Effector CD8-positive, alpha-beta T cell (primary cell): ENCODE measurements at places on chromosomes 2 and 18.

- DNase-seq, result no peak
Observed at GRCh38 chr2:221068123-221068522, 504.0 kb downstream of the EPHA4 start.

GRCh38 chr18:54737986-54738385 lies 90.3 kb upstream of the RAB27B start:
- no peak for DNase-seq

GRCh38 chr2:190412966-190413365 lies 4.8 kb downstream of the MFSD6 start:
- DNase-seq, result no peak

DNA sequence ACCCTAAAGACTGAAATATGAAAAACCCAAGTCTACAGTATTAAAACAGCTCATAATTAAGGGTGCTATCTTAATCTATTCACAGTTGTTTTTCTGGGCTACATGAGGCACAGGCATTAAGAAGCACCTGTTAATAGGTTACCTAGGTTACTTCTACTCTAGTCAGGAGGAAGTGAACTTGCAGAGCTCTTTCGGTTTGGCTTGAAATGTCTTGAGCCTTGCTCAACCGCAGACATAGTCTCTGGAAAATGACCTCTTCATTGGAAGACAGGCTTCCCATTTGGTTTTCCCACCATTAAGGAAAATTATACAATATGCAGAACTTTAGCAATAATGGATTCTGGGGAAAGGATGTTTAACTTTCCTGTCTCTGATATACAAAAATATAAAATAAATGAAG lies 142.3 kb upstream of the KCNJ3 start:
- no peak for DNase-seq

GRCh38 chr2:168684921-168685599 lies 117.4 kb upstream of the NOSTRIN start:
- DNase-seq, result no peak

DNA sequence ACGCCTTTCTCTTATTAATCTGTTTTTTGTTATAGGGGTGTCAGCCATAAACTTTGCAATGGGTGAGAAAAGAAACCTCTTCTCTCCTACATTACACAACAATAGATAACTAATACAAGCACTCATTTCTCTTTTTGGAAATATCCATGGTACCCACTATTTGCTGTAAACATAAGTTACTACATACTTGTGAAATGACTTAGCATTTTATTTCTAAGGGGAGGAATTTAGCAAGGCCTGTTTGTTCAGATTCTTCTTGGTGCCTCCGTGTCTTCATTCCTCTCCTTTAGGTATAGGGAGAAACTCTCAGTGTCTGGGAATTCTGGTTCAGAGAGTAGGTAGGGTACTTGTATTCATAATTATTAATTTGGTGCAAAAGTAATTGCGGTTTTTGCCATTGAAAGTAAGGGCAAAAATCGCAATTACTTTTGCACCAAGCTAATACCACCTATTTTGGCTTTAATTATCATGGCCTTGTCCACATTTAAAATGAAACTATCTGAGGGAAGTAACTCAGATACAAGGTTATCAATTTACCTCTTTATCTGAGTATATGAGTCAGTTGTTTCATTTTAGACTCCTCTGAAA lies 134.8 kb downstream of the MREG start:
- DNase-seq, result no peak

- DNase-seq, result peak; percentile 82
Observed at GRCh38 chr2:127649684-127650040, 3.7 kb downstream of the GPR17 start.

- DNase-seq, result no peak
Observed at GRCh38 chr2:58930537-58930936, 689.4 kb upstream of the FANCL start.

GRCh38 chr2:195647302-195647701 lies 9.7 kb upstream of the SLC39A10 start:
- DNase-seq, result no peak

DNA sequence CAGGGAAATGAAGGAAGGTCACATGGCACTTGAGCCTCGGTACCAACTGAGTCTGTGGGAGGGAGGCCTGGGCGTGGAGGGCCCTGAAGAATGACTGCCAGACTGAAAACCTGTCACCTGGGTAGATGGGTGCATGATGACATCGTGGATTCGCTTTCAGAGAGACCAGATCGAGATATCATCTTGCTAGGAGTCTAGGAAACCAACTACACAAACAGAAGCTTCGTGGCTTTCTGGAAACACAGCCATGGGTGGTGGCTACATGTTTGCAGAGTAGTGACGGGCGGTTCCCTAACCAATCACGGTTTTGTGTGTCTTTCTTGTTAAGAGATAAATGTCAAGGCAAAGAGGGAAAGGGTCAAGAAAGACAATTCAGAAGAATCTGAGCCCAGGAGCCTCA lies 155.0 kb downstream of the EIPR1 start:
- no peak for DNase-seq

DNA sequence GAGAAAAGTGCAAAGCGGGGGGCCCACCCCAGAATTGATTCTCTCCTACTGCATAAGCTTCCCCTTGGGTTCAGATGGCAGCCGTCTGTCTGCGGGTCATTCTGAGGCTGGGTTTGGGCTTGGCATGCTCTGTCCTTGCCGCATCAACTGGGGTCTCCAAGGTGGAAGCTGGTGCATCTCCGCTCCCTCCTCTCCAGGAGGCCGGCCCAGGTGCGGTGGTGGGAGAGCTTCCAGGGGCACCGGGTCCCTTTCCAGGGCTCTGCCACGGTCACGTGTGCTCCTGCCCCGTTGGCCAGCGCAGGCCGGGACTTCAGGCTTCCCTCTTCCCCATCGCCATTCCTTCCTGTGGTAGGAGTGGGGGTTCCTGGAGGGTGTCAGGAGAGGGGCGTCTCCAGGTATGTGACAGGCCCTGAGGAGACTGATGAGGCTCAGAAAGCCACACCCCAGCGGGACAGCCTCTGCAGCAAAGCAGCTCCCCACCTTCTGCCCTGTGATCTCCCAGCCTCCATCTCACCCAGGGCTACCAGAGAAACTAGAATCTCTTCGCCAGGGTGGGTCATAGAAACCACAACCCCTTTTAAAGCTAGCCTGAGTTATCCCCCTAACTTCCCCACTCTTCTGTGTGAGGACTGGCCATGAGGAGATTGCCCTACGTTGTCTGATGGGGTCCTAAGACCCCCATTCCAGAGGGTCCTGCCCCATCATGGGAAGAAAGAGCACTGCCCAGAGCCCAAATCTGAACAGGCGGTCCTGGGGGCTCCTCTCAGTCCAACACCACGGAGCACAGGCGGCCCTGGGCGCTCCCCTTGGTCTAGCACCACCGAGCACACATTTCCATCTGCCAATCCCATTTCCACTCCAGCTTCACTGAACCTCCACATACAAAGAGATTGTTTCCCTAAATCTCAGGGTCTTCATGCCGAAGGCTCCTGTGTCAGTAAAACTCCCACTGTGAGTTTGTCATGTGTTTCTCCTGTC lies 76.6 kb downstream of the SLC66A2 start:
- DNase-seq, result no peak

DNA sequence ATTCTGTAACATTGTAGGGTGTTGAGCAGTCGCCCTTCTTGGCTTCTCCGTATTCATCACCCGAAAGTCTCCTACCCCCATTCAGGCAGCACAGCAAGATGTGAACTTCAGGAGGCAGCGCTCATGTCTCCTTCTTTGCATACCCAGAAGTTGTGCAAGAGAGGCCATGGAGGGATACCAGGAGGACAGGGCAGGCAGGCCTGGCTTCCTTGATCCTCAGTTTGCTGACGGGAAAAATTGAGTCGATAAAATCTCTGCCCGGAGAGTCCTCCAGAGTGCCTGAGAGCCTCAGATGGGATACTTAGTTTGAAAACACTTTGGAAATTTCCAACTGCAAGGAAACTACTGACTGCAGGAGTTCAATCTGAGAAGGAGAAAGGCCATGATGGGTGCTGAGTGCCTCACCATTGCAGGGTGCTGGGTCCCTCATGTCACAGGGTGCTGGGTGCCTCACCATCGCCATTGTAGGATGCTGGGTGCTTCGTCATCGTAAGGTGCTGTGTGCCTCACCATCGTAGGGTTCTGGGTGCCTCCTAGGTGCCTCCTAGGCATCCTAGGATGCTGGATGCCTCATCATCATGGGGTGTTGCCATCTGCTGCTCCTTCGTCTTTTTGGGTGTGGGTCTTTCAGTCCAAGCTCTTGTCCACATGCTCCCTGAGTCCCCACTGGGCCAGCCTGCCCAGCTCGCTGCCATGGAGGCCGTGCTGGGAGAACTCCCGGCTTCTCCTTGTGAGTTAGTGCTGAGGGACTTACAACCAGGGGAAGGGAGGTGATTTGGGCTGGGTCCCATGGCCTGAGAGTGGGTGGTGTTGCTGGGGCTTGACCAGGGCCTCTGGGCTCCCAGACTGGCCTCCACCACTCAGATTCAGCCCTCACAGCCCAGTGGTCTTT lies 162.4 kb downstream of the DDX1 start:
- DNase-seq, result no peak

DNA sequence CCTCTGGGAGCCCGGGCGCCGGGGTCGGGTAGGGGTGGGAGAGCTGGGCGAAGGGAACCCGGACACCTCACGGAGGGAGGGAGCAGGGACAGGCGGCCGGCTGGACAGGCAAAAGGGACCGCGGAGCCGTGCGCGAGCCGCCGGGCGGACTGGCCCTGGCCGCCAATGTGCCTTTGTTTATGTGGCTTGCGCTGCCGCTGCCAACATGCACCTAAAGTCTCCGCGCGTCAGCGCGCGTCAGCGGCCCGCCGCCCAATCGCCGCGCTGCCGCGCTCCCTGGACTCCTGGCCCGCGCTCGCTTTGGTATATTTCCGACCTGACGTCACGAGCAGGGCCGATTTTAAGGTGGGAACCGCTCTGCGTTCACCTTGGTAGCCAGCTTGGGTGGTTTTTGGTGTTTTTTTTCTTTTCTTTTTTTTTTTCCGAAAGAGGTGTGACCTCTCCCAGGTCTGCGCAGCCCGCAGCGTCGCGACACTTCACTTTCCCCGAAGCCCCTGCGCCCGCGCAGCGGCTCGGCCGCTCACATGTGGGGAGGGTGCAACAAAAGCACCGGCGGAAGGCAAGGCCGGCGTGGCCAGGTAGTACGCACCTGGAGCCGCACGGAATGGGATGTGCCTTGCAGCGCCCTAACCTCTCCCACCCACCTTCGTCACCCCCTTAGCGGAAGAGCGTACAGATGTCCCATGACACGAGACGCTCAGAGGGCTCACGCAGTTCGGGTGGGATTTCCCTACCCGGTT lies at the start of gene NR4A2:
NR4A2 (minus strand) TSS at position 188 of the 740 bp plus-strand sequence. CDS start 2,535 bp downstream, outside the sequence.
- DNase-seq, result peak; percentile 85

GRCh38 chr2:189544318-189545042 lies 36.1 kb downstream of the SLC40A1 start:
- DNase-seq, result no peak

DNA sequence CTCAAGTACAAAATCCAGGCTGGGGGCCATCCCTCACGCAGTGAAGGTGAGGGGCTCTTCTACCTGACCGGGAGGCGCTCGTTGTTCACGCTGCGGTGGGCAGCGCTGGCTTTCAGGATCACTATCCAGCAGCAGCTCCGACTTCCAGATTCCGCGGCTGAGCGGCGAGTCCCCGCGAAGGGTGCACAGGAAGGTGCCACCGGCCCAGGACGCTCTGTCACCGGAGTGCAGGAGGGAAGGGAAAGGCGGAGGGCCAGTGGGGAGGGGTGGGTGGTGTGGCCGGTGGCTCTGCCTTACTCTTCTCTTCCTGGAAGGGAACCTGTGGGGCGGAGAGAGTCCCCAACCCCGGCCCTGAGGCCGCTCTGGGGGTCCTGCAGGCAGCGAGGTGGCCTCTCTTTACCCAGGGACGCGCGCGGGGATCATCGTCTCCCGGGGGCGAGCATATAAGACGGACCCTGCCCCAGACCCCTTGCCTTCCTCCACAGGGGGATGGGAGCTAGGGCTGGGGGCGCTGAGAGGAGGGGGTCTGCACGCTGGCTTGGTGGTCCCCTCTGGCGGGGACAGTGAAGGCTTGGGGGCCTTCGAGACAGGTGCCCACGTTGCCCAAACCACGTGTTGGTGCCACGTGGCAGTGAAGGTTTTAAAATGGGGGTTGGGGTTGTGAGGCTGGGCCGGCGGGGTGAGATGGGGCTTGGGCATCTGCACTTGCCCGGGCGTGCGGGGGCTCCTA lies 26.9 kb upstream of the HS6ST1 start:
- no peak for DNase-seq

DNA sequence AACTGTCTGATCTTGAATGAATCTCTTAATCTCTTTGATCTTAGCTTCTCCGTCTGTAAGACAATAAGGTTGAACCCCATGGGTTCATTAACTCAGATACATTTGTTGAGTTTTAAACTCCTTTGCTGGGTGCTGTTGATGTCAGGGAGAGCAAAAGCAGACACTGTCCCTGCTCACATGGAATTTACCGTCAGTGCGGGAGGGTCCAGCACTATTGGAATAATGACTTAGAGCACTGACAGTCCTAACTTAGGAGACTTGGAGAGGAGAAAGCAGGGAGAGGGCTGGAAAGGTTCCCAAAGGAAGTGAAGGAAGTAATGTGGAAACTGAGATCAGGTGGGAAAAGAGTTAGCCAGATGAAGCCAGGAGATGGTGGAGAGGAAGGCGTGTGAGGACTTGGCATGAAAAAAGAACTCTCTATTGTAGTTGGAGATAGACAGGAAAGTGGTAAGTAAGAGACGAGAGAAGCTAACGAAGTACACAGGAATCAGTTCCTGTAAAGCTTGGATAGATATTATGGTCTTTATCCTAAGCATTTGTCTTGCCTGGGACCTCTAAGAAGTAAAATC lies 141.4 kb upstream of the SERTAD2 start:
- no peak for DNase-seq

- no peak for DNase-seq
Observed at GRCh38 chr2:216740557-216741222, 45.3 kb upstream of the IGFBP5 start.

- no peak for DNase-seq
Observed at GRCh38 chr2:47686018-47686417, 96.9 kb upstream of the MSH6 start.

DNA sequence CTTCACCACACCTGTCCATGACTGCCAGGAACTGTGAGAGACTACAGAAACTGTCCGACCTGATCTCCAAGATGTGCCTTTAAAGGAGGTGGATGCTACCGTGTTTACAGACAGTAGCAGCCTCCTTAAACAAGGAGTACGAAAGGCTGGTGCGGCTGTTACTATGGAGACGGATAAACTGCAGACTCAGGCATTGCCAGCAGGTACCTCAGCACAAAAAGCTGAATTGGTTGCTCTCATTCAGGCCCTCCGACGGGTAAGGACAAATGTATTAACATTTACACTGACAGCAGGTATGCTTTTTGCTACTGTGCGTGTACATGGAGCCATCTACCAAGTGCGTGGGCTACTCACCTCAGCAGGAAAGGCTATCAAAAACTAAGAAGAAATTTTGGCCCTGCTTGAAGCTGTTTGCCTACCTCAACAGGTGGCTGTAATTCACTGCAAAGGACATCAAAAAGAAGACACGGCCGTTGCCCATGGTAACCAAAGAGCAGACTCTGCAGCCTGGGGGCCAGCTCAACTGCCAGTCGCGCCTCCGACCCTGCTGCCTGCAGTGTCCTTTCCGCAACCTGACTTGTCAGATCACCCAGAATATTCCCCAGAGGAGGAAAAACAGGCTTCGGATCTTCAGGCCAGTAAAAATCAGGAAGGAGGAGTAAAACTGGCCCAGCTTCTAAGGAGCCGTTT lies 30.9 kb downstream of the SKA1 start:
- DNase-seq, result no peak
